Vagina (tissue), 2 donors: ENCODE measurements at places on chromosomes 16 and 17. TPM values are rescaled to one million over a fixed set of nuclear protein-coding genes. Genes with fewer than 3 reads are reported as not detected.
A peak's percentile ranks its signal among the peaks of the same experiment; 100 is the strongest.

GDPD3 gene
- total RNA-seq: 6.9 TPM

GRCh38 chr16:64304396-64304795 is 817.5 kb downstream of the CDH11 start:
- no peaks in the 10 kb centered on the region for H3K27me3 ChIP-seq
- no peak overlapping the region for H3K4me3 ChIP-seq
- H3K36me3 ChIP-seq: no peaks in the 10 kb centered on the region
- no peak overlapping the region for H3K27ac ChIP-seq
- H3K4me1 ChIP-seq: no peaks in the 10 kb centered on the region

GRCh38 chr16:54289242-54289944 is 2.8 kb upstream of the IRX3 start:
- no peak overlapping the region for H3K4me3 ChIP-seq
- peaks cover 8% of the 10 kb centered on the region for H3K27me3 ChIP-seq
- H3K27ac ChIP-seq: no peak overlapping the region
- no peak for DNase-seq
- no peaks in the 10 kb centered on the region for H3K36me3 ChIP-seq

DNA sequence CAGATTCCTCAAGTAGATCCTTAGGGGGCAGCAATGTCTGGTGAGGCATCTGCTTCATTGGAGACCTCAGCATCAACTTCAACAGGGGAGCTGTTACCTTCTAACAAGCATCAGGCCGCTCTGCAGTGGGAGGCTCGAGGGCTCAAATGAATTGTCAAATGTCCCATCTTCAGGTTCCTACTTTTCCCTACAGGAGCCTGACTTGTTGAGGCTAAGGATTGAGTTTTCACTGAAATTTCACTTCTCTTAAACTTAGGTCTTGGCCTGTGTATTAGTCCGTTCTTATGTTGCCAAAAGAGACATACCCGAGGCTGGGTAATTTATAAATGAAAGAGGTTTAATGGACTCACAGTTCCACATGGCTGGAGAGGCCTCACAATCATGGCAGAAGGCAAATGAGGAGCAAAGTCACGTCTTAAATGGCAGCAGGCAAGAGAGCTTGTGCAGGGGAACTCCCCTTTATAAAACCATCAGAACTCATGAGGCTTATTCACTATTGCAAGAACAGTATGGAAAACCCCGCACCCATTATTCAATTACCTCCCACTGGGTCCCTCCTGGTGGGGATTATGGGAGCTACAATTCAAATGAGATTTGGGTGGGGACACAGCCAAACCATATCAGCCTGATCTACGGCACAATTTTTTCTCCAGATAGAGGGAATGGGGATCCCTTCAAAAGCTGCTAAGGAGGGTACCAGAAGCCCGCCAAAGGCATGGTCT is 5.1 kb upstream of the CD300LD start:
- no peak for DNase-seq
- H3K36me3 ChIP-seq: no peaks in the 10 kb centered on the region
- no peak overlapping the region for H3K27ac ChIP-seq
- H3K4me1 ChIP-seq: no peaks in the 10 kb centered on the region
- no peak overlapping the region for H3K4me3 ChIP-seq

TBX6 gene
- 6.4 TPM for total RNA-seq

GRCh38 chr16:54928411-54929089 is 2.1 kb upstream of the IRX5 start:
- no peak for DNase-seq
- H3K27me3 ChIP-seq: peaks cover 10% of the 10 kb centered on the region
- H3K36me3 ChIP-seq: no peaks in the 10 kb centered on the region
- H3K27ac ChIP-seq: peak overlapping the region; percentile 65

DNA sequence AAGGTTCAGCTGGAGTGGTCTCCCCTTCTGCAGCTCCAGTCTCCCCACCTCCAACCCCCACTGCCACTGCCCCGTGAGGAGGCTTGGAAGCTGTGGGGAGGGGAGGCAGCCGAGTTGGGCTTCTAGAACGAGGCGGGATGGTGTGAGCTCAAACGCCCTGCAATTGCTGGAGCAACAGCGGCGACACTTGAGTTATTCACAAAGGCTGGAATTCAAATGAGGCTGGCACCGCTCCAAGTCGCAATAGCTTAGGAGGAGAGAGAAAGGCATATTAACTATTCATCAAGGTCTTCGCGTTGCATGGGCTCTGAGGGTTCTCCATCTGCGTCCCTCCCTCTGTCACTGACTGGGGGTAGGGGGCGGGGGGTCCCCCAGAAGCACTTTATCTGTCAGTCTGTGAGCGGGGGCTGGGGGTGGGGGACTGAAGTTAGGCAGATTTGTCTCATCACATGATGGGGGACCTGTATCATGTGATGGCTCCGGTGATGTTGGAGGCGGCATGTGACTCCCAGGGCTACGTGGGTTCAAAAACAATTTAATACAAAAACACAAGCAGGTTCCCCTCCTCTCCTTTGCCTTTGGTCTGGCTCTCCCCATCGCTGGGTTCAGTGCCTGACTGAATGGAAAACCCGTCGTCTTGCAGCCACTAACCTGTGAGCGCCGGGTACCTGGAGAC is 70.5 kb downstream of the RBBP6 start:
- H3K4me3 ChIP-seq: peak overlapping the region; percentile 27
- H3K27ac ChIP-seq: no peak overlapping the region
- no peak for DNase-seq
- H3K36me3 ChIP-seq: no peaks in the 10 kb centered on the region
- H3K4me1 ChIP-seq: peaks cover 11% of the 10 kb centered on the region

GRAPL gene
- not detected for total RNA-seq

ITGAD gene
- total RNA-seq: not detected

GRCh38 chr17:29243792-29244191 is 2.9 kb upstream of the CRYBA1 start:
- H3K36me3 ChIP-seq: no peaks in the 10 kb centered on the region
- no peak overlapping the region for H3K4me3 ChIP-seq
- no peak for DNase-seq
- no peak overlapping the region for H3K27ac ChIP-seq

- no peaks in the 10 kb centered on the region for H3K27me3 ChIP-seq
- DNase-seq: no peak
- no peak overlapping the region for H3K27ac ChIP-seq
- H3K4me3 ChIP-seq: no peak overlapping the region
- peaks cover 47% of the 10 kb centered on the region for H3K4me1 ChIP-seq
These were observed 34.6 kb downstream of the DCAKD start for GRCh38 chr17:45016823-45017222.

DNA sequence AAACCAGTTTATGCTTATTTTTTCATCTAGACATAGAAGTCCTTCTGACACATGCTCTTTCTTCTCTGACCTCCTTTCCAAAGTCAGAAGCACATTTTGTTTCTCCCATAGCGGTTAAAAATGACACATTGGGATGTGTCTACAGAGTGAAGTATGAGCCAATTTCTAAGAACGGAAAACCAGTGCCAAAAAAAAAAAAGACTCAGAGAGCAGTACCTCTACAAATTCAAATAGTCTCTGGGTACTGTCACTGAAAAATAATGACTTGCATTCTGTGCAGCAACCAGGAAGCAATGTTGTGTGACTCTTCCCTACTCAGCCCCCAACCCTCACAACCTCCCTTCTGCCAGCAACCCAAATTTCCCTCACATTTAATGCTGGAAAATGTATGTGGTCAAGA is 145.5 kb upstream of the PMFBP1 start:
- H3K27ac ChIP-seq: no peak overlapping the region
- DNase-seq: no peak
- no peaks in the 10 kb centered on the region for H3K27me3 ChIP-seq
- H3K4me3 ChIP-seq: no peak overlapping the region

DNA sequence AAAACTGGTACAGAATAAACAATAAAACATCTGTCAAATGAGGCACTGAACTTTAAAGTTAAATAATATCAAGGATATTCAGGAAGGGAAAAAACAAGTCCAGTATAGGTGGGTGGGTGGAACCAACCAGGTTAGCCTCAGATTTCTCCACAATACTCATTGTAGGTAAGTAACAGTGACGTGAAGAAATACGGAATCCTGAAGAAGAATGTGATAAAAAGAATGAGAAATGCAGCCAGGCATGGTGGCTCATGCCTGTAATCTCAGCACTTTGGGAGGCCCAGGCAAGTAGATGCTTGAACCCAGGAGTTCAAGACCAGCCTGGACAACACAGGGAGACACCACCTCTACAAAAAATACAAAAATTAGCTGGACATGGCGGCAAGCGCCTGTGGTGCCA is 47.3 kb downstream of the UBE2G1 start:
- no peaks in the 10 kb centered on the region for H3K27me3 ChIP-seq
- no peak overlapping the region for H3K4me3 ChIP-seq
- peaks cover 59% of the 10 kb centered on the region for H3K4me1 ChIP-seq
- no peak for DNase-seq

NLRC3 gene
- total RNA-seq: 12.5 TPM

- H3K27ac ChIP-seq: no peak overlapping the region
- no peaks in the 10 kb centered on the region for H3K36me3 ChIP-seq
- no peaks in the 10 kb centered on the region for H3K27me3 ChIP-seq
These were observed 22.7 kb downstream of the GINS3 start for GRCh38 chr16:58415003-58415402.

DNA sequence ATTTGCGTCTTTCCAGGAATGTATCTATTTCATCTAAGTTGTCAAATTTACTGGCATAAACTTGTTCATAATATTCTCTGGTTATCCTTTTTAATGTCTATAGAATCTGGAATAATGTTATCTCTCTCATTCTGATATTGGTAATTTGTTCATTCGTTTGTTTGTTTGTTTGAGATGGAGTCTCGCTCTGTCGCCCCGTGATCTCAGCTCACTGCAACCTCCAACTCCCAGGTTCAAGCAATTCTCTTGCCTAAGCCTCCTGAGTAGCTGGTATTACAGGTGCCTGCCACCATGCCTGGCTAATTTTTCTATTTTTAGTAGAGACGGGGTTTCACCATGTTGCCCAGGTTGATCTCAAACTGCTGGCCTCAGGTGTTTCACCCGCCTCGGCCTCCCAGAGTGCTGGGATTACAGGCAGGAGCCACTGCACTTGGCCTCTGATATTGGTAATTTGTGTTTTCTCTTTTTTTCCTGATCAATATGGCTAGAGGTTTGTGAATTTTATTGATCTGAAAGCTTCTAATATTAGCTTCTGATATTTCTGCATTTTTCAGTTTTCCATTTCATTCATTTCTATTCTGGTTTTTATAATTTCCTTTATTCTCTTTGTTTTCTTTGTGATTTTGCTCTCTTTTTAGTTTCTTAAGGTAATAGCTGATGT is 59.5 kb downstream of the RBBP6 start:
- H3K27ac ChIP-seq: no peak overlapping the region
- H3K27me3 ChIP-seq: no peaks in the 10 kb centered on the region
- DNase-seq: no peak
- no peaks in the 10 kb centered on the region for H3K4me1 ChIP-seq
- H3K36me3 ChIP-seq: no peaks in the 10 kb centered on the region

DNA sequence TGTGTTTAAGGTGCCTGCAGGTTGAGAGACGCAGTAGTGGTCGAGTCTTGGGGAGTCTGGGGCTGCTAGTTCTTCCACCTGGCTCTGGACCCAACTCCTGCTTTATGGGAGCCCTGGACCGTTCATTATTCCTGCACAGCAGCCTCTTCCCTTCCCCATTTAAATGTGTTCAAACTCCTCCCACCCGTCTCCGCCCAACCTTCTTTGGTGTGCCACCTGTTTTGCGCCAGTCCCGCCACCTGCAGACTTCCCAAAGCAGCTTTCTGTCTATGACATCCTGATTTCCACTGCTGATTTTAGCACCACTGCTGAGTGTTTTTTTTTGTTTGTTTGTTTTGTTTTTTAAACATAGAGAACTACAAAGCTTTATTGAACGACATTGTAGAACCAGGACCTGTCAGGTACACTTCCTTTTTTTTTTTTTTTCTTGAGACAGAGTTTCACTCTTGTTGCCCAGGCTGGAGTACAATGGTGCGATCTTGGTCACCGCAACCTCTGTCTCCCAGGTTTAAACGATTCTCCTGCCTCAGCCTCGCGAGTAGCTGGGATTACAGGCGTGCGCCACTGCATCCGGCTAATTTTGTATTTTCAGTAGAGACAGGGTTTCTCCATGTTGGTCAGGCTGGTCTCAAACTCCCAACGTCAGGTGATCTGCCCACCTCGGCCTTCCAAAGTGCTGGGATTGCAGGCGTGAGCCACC is 12.8 kb downstream of the ADORA2B start:
- no peaks in the 10 kb centered on the region for H3K27me3 ChIP-seq
- no peak overlapping the region for H3K4me3 ChIP-seq
- no peaks in the 10 kb centered on the region for H3K36me3 ChIP-seq
- no peak for DNase-seq
- peaks cover 11% of the 10 kb centered on the region for H3K4me1 ChIP-seq

DNA sequence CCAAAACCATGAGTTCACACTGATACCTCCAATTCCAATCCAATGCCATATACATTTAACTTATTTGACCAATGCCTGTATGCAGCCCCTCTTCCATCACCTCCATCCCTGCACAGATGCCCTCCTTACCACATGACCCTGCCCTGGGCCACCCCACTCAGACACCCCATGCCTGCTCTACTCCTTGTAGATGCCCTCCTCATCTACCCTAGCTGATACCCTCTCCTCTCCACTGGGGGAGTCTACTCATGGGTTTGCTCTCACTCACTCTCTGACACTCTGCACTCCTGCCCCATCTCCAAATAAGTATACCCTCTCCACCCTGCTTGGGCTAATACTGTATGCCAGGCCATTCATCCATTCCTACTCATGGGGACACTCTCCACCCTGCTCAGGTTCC is 16.0 kb upstream of the CMTM4 start:
- no peak overlapping the region for H3K27ac ChIP-seq
- no peak for DNase-seq
- no peaks in the 10 kb centered on the region for H3K27me3 ChIP-seq
- H3K4me1 ChIP-seq: no peaks in the 10 kb centered on the region
- H3K36me3 ChIP-seq: no peaks in the 10 kb centered on the region
- H3K4me3 ChIP-seq: no peak overlapping the region

GRCh38 chr16:52256310-52257078 is 290.4 kb downstream of the TOX3 start:
- H3K27ac ChIP-seq: no peak overlapping the region
- H3K36me3 ChIP-seq: no peaks in the 10 kb centered on the region
- DNase-seq: no peak
- H3K27me3 ChIP-seq: no peaks in the 10 kb centered on the region

DNA sequence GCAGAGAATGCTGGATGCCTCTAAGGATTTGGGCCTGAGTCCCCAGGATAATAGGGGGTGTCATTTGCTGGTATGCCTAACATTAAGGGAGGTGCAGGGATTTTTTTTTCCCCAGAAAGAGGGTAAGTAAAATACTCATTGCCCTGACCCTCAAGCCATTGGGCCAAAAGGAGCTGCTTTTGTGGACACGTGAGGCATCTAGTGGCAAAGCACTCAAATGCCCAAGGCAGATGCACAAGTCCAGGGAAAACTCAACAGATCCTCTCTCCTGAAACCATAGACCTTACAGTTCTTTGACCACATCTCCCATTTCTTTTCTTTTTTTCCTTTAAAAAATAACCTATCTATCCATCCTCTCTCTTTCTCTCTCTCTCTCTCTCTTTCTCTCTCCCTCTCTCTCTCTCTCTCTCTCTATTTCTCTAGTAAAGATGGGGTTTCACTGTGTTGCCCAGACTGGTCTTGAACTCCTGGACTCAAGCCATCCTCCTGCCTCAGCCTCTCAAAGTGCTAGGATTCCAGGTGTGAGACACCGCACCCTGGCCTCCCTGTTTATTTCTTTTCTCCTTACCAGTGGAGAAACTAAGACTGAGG is 11.8 kb downstream of the IRX5 start:
- H3K4me3 ChIP-seq: no peak overlapping the region
- no peak overlapping the region for H3K27ac ChIP-seq
- no peak for DNase-seq
- peaks cover 7% of the 10 kb centered on the region for H3K27me3 ChIP-seq

CDK5RAP3 gene
- 144 TPM for total RNA-seq

ATAD5 gene
- 2.7 TPM for total RNA-seq
